ENCODE measurements at places on chromosomes 12 and 14.

DNA sequence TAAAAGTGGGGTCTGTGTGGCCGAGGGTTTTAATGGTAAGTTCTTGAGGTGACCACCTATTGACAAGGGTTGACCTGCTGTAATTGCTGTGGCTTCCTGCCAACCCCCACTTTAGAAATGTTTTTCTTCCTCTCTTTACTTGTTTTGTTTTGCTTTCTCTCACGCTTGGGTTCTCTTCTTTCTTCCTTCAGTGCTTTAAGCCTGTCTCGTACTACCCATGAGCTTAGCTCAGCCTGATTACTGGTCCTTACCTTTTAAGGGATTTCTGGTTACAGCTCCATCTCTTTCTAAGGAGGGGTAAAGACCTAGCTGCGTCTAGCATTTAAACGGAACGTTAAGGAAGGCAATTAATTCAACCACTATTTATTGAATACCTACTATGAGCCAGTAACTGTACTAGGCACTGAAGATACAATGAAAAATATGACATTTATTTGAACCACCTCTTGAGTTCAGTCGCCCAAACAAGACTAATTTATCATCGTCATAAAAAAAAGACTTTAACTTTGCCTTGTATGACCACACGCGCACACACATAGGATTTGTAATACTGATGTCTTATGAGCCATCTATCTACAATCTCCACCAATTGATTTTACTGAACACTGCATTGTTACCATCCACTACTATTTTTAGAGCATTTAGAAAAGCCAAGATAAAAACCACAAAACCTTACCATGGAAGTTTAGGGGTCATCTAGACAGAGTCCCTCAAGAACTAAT, 888 bp upstream of the PPP1R12A start:
- DNase-seq: no peak

- no peak for DNase-seq
Observed at GRCh38 chr12:124734224-124734788, 129.4 kb downstream of the SCARB1 start.

- DNase-seq: no peak
Observed at GRCh38 chr12:1885599-1886245, 32.7 kb downstream of the CACNA2D4 start.

- no peak for DNase-seq
Observed at GRCh38 chr14:42855085-42855484, 1248.4 kb downstream of the LRFN5 start.

DNA sequence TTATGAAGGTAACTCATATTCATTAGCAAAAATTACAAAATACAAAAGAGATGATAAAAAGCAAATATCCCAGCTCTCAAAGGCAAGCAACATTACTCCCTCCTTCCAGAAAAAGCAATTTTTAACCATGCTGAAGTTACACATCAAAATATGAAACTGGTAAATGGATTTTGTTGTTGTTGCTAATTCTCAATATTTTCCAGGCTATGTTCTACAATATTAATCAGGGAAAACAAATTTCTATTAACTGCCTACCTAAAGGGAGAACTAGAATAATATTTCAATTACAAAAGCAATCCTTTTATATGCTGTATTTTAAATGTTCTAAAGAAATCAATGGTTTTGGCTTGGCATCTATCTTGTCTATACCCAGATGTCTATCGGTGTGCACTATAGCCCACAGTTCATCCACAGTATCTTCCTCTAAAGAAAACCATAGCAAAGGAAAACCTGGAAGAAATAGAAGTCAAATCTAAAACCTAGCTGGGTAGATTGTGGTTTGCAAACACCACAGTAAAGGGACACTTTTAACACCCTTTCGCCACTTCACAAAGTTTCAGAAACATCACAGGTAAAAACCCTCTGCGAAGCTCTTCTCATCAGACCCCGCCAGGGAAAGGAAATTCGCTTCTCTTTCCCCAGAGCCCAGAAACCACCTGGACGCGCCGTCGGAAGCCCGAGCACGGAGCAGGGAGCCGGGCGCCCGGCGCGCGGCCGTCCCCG, 32.0 kb downstream of the TC2N start:
- no peak for DNase-seq

DNA sequence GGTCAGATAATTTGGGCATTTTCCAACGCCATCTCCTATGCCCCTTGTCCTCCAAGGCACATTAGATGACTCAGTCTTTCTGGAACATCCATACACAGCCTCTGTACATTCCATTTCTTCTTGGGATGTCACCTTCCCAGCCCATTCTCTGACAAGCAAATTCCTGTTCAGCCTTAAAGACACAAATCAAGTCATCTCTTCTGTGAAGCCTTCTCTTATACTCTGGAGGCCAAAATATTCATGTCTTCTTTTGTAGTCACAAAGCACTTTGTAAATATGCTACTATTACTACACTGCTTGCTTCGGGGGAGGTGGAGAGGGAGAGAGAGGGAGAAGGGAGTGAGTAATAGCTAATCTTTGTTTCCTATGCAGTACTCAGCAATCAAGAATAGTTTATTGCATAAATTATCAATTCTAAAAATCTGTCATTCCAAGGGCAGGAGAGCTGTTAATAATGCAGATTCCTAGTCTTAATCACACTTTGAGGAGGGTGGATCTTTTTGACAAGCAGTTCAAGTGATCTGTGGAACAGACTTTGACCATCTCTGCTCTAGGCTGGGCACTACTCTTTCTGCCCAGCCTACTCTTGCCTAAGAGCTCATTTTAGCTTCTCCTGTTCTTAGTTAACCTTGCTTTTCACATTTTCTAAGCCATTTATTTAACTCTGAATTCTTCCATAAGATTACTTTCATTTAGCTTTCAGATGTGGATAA, 27.9 kb downstream of the KCNMB4 start:
- DNase-seq: no peak

DNA sequence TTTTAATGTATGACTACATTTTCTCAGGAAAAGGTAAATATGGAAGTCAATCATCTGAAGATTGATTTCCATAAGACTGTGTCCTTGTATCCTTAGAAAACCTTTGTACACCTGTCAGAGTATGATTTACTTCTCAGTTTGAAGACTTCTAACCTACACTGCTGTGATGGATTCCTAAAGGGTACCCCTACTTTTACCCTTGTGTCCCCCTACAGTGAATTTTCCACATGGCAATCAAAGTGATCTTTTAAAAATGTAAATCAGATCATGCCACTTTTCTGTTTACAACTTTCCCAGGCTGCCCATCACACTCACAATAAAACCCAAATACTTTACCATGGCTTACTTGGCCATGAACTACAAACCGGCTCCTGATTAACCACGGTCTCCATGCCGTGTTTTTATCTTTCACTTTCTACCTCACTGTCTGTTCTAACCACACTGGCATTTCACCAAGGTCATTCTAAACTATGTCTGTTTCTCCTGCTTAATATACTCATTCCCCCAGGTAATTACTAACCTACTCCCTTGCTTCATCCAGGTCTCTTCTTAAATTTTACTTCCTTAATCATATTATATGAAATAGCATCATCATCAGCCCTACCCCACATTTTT, 8.1 kb downstream of the DNAI7 start:
- DNase-seq: no peak

DNA sequence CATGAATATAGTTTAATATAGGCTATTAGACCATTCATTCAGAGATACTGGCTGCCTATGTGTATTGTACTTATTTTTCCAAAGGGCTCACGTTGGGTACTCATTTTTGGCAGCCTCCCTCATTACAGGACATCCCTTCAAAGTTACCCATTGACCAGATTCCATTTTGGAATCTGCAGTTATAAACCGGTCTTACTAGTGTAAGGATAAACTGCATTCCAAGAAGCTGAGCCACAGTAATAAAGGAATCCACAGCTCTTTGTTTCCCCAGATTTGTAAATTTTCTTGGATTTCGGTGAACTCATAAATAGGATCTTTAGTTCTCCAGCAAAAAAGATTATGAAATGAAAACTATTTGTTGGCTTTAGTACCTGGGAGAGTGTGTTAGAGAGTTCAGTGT, 18.9 kb upstream of the CFL2 start:
- DNase-seq: no peak

DNA sequence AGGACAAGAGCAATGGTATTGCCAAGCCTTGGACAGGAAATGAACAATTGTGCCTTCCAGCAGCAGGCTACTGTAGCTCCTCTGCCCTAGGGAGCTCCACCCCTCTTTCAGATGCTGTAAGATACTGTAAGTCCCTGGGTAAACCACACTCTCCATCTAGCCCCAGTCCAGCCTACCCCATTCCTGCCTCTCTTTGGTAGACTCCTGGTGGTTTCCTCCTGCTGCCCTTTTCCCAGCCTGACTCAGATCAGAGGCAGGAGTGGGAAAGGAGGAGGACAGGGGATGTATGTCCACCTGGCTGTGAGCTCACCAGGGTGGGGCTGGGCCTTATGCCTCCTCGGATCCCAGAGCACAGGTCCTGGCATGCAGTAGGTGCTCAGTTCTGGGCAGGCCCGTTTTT, 174.6 kb downstream of the ESRRB start:
- no peak for DNase-seq

DNA sequence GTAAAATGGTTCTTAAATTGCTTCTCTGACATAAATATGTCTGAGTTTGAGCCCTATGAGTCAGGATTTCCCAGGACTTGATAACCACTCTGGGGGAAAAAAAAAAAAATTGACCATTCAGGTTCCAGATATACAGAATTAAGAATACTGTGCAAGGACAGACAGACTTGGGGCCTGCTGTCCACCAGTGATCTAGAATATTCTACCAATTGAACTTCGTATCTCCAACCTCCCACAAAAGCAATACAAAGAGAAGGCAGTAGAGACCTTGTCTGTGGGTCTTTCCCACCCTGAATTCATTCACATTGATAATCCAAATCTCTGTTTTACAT, 4.1 kb downstream of the SINHCAF start:
- no peak for DNase-seq

DNA sequence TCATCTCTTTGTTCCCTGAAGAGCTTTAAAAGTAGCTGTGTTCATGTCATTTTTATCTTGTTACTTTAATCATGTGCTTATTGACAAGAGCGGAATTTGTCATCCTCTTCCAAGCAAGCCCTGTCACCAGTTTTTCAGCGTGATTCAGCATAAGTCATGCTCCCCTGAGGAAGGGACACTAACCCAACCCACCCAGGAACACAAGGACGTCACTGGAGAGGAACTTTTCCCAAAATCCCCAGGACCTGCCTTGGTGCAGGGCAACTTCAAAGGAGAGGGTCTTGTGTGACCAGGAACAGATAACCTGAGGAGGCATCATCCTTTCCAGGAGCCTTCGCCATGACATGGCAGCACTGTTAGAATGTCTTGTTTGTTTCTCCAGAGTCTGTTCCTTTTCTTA, 107.1 kb upstream of the DIO3 start:
- no peak for DNase-seq

GRCh38 chr12:102120886-102121285, 903 bp downstream of the PARPBP start:
- no peak for DNase-seq

DNA sequence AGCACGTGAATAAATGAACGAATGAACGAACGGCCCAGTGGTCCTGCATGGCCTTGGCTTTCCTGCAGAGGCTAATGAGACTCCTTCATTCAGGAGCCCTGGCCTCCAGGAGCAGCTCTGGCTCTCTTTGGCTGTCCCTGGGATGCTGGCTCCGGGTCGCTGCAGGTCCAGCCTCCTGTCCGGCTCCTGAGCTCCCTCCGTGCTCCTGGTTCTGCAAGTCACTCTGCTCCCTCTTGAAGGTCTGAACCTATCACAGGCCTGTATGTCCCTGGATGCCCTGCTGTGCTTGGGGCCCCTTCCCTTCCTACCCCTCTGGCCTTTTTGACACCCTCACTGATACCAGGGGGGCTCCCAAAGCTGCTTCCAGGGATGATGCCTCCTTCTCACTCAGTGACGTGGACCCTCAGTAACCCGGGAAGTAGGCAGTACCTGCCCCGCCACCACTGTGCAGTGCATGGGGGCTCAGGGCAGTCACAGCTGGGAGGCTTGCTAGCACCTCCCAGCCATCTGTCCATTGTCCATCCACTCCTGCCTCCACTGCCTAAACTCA, 133.7 kb upstream of the C14orf180 start:
- DNase-seq: no peak

DNA sequence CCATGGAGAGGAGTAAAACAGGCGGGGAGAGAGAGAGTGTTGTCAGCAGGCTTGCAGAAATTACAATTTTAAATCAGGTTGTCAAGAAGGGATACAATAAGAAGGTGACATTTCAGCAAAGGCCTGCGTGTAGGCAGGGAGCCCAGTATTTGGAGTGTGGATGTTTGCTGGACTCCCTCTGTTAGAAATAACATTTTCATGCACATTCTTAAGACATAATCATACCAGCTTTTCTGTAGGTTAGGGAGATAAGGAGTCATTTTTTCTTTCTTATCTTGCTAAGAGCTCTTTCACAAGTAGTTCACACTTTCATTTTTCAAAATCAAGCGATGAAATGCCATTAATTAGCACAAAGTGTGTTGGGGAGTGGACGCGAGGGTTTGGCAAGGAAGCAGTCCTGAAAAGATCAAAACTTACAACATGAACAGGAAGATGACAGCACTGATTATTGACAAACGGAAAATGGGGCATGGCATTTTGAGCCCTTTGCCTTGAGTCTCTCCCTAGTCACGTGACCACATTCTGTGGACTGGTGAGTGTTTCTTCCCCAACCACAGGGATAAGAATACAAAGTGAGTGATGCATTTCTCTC, 160.2 kb downstream of the DAD1 start:
- no peak for DNase-seq

- DNase-seq: no peak
Observed at GRCh38 chr12:1509413-1510052, 84.8 kb downstream of the FBXL14 start.

GRCh38 chr14:59187802-59188460, 536 bp upstream of the DAAM1 start:
- DNase-seq: peak; percentile 6

DNA sequence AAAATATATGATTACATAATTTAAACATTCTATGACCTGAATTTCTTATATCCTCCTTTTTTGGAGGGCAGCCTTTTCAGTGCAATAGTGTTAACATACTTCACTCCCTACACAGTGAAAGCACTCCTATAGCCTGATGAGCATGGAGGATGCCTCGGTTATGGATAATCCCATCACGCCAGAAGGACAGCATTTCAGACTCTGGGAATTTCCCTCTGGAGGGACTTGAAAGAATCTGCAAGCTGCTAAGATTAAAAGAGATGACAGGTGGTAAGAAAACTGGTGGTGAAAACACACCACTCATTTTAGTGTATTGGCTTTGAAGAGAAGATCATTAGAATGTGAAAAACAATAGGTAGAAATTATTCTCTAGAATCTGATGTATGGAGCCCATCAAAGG, 99.3 kb upstream of the LMNTD1 start:
- DNase-seq: no peak

DNA sequence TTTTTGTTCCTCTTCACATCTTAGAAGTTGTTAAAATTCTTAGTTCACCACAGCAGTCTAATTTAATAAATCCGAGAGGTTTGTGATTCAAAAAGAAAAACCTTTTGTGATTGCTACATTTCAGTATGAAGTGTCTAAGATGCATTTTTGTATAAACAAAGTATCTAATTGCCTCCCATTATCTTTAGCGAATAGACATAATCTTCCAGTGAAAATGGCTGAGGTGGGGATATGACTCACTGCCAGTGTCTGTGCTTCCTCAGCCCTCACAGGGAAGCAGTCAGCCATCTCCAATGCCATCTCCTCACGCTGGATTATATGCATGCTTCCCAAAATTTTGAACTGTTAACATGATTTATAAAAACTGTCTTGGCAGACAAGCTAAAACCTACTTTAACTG, 7.6 kb downstream of the GCH1 start:
- DNase-seq: no peak
